ENCODE measurements at places on chromosomes 16 and 17.

DNA sequence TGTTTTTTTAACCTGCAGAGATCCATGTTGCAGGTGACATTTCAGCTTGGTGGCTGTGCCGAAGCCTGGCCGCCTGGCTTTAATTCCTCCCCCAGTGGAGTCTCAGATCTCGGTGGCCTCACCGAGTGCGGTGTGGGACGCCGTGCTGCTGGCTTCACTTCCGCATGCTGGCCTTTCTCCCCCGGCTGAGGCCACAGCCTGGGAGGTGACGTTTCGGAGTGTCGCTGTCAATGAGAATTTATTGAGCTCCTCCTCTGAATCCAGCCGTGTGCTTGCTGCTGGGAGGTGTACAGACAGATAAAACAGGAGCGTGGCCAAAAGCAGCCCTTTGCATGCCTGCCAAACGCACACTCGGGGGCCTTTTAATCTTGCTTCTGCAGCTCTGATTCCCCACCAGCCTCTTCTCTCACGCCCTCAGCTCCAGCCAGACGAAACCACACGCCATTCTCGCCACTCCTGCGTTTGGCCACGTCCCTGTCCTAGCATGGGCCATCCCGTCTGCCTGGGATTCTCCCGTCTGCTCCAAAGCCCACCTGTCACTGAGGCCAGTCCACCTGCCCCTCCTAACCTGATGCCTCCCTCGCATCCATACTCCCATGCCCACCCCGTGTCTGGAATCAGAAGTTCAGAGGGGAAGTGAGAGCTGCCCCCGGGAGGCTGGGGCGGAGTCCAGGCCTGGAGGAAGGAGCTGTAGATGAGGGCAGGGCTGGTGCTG, 3.6 kb downstream of the GSE1 start:
- no peak for DNase-seq

DNA sequence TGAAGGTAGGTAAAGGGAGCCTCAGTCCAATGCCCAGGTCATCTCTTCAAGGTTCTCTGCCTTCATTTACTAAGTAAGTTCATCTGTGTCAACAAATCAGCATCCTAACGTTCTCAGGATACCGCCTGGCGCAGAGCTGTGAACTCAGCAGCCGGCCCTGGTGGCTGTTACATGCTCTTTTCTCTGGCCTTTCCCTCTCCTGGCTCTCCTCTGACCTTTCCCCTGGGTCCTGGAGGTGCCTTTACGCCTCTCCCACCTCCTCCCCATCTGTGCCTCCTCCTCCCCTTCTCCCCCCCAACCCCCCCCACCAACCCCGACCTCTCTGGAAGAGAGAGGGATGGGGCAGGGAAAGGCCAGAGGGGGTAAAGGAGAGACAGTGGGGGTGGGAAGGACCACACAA, 19.5 kb downstream of the COTL1 start:
- no peak for DNase-seq

DNA sequence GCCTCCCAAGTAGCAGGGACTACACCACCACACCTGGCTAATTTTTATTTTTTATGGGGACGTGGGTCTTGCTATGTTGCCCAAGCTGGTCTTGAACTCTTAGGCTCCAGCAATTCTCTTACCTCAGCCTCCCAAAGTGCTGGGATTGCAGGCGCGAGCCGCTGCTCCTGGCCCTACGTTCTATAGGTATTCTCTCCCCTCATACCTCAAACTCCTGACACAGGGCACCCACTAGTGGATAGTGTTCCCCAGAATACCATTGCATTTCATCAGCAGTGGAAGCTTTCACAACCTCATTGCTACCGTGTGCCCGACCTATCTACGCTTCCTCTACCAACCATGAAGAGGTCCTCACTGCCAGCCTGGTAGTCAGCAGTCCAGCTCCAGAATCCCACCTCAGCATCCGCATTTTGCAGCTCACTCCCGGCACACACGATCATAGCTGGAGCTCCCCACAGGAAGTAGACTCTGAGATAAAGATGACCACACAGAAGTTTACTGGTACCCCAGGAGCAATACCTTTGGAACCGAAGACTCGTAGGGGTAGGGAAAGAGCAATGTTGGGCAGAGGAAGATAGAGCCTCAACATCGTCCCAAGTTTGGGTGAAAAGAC, 9.3 kb downstream of the CTRB2 start:
- DNase-seq, result no peak

DNA sequence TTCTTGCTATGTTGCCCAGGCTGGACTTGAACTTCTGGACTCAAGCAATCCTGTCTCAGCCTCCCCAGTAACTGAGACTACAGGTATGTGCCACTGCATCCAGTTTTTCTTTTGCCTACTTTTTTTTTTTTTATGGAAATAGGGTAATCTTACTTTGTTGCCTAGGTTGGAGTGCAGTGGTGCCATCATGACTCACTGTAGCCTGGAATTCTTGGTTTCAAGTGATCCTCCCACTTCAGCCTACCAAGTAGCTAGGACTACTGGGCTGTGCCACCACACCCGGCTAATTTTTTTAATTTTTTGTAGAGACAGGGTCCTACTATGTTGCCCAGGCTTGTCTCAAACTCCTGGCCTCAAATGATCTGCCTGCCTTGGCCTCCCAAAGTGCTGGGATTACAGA, 10.0 kb downstream of the LRRC36 start:
- no peak for DNase-seq

DNA sequence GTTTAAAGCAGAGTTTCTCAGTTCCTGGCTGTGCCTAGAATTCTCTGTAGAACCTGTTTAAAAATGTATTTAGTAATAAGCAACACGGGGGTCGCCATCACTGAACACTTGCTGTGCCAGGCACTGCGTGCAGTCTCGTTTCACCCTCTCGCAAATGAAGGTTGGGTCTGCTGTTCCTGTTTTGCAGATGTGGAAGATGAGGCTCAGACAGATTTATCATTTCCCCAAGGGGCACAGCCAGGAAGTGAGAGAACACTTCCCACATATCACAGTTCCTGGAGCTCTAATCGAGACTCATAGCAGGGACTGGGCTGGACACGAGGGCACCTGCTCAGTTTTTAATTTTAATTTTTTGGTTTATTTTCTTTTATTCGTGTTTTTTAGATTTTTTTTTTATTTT, 122.7 kb downstream of the ABCC6 start:
- no peak for DNase-seq

GRCh38 chr17:66649818-66650543, 184.9 kb upstream of the CACNG5 start:
- DNase-seq, result no peak
